ENCODE measurements at places on chromosomes 13 and 19.

GRCh38 chr19:23321953-23322549, 71.9 kb upstream of the ZNF724 start:
- no peak for DNase-seq

DNA sequence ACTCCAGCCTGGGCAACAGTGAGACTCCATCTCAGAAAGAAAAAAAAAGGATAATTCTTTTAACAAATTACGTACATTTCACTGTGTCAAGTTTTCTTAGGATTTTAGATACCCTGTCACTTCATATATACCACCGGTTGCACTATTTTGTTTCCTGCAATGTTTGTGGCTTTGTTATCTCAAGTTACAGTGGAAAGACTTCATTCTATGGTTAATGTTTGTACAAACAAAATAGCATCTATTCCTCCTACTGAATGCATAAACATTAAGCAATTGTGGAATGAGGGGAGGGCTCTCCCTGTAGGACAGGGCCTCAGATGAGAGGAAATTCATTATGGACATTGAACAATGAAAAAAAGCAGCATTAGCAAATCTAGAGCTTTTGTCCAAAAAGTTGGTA, 120.1 kb downstream of the DNAJC3 start:
- no peak for DNase-seq

DNA sequence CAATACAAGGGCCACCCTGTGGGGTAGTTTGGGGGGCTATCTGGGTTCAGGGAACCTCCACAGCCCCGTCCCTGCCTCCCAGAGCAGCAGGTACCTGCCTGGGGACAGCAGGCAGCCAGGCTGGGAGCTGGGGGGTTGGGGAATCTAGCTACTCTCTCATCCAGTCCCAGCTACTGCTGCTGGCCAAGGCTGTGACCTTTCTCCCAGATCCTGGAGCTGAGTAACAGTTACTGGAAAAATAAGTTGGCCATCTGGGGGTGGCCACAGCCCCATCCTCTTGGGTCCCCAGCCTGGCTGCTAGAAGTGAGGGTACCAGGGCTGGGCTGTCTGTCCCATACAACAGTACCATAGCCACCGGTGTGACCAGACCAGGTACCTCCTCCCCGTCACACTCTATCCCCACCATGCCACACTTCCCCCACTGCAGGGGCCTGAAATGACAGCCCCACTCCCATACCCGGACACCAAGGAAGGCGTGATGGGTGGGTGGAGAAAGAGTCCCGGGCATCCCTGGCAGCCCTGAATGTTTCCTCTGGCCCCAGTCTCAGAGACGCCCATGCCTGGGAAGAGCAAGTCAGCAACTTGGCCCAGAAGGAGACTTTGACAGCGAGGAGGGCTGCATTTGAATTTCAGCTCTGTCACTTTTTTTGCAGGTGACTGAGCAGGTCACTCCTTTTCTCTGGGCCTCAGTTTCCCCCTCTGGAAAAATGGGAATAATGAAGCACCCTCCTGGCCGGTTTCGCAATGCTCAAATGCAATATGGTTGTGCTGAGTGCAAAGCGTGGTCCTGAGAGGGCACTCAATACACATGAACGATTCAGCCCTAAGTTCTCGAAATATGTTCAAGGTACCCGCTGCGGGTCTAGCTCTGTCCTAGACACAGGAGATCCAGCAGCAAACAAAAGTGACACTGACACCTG, 30.7 kb upstream of the NFIC start:
- DNase-seq, result no peak

- DNase-seq, result no peak
These were observed 4.1 kb downstream of the NDUFA3 start for GRCh38 chr19:54106716-54107115.

GRCh38 chr13:56501750-56502149, 639.0 kb upstream of the PRR20A start:
- DNase-seq, result no peak

DNA sequence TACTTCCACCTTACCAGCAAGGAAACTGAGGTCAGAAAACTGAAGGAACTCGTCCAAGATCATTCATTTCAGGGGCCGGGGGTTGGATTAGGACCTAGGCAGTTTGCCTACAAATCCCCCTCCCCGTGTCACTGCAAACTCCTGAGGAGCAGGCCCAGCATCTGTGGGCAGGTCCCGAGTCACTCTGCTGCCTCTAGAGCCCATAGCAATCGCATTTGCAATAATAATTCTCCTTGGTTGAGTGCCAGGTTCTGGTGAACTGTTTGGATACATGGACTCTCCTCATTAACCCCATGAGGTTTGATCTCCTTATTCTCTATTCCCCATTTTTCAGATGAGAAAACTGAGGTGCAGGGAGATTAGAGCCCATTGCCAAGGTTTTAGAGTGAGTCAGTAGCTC, 903 bp downstream of the PIN1 start:
- peak; percentile 52 for DNase-seq

GRCh38 chr13:44439452-44440024, 65.9 kb downstream of the SERP2 start:
- no peak for DNase-seq

DNA sequence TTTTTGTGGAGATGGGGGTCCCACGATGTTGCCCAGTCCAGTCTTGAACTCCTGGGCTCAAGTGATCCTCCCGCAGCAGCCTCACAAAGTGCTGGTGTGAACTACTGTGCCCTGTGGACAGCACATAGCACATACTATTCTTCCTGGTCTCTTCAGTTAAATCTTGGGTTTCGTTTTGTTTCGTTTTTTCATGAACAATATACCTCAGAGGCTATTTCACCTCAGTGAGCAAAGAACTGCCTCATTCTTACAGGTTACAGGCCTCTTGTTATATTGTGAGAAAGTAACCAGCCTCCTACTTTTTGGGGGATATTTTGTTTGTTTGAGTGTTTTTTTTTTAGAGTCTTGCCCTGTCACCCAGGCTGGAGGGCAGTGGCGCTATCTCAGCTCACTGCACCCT, 1.3 kb upstream of the C3 start:
- no peak for DNase-seq

GRCh38 chr19:5293612-5294378, 46.8 kb downstream of the PTPRS start:
- DNase-seq, result peak; percentile 63

DNA sequence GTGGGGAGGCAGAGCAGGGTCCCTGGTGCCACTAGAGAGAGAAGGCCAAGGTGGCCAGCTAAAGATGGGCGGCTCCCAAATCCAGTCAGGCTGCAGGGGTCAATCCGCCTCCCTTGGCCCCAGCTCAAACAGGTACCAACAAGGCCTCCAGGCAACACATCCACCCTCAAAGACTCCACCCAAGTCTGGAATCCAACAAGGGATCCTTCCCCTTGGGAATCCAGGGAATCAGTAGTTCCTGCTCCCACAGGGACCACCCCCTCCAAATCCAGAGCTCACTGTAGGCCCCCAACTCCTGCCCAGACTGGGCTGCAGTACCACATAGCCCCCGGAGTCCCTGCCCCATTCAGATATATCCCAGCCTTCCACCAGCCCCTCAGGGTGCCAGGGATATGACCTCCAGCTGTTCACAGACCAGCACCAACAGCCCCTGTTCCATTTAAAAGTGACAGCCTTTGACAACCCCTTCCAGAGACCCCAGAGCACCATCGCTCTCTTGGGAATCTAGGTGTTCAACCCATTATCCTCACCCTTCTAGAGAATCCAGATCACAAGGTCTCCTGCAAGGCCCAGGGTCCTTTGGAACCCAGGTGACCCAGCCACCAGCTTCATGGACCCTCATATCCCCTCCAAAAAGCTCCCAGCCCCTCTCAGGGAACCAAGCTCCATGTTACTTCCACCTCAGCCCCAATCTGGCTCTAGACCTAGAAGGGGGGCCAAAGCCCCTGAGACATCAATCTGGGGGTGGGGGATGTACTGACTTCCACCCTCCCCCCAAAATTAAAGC, 3.2 kb downstream of the ERF start:
- DNase-seq, result no peak

DNA sequence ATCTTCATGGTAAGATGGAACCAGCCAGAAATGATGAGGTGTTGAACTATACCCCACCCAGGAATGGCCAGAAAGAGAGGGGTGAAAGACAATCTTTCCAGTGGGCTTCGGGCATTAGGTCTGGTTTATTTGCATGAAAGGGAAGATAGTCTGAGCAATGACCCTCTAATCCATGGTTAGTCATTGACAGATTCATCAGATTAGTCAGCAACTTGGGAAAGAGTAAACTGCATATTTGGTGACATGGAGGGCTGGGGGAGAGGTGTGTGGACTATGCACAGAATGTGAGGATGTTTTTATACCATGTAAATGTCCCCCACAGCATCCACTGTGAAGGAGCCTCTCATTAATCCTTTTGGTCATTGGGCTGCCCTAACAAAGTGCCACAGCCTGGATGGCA, 30.1 kb upstream of the USP12 start:
- peak; percentile 25 for DNase-seq

DNA sequence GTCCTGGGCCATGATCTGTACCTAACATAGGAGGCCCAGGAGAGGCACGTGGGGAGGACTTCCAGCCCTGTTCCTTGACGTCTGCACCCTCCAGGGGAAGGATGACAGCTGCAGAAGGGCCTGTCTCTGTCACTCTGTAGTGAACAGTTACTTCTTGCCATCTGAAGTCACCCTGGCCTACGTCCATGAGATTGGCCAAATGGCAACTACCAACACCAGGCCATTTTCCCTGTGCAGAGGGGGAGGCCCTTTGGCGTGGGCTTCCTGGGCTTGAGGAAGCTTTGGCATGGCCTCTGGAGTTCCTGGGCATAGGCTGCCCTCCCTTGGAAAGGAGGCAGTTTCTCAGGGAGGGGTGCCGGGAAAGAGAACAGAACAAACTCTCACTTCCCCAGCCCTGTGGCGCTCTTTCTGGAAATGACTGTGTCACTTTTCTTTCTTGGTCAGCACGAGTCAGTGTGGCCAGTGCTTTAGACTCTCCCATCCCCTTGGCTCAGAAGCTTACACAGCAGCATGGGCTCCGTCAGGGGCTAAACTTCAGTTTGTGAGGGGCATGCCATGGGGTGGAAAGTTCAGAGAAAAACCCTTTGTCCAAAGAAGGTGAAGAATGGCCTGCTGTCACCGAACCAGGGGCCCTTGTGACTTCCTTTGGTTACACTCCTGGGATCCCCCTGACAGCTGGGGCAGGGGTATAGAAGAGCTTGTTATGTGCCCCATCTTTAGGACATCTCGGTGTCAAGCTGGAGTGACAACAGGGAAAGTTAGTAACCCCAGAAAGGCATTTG, 5.3 kb downstream of the CARM1 start:
- DNase-seq, result no peak

Data from fibroblast of upper back skin (primary cell).